ENCODE measurements at places on chromosomes 3 and 15. TPM values are rescaled to one million over a fixed set of nuclear protein-coding genes. Genes with fewer than 3 reads are reported as not detected.

GRCh38 chr3:3851621-3852323 lies 52.5 kb downstream of the LRRN1 start:
- DNase-seq, result no peak

DNA sequence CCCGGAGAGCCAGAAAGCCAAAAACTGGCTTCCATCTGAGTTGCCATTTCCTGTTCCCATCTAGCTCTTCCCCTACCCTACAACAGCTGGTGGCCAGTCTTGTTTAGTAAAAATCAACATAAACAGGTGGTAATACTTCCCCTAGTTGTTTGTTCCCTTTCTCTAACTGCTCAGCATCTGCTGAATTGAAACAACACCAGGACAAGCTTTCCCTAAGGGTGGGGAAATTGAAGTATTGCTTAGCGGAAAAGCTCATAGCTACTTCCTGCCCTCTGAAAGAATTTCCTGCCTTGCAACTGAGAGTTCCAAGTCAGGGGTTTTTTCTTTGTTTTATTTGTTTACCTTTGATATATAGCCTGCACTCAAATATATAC lies 66.8 kb downstream of the HMG20A start:
- DNase-seq, result no peak

- DNase-seq, result no peak
These were observed 71.7 kb upstream of the CFAP20DC start for GRCh38 chr3:59121346-59122144.

DNA sequence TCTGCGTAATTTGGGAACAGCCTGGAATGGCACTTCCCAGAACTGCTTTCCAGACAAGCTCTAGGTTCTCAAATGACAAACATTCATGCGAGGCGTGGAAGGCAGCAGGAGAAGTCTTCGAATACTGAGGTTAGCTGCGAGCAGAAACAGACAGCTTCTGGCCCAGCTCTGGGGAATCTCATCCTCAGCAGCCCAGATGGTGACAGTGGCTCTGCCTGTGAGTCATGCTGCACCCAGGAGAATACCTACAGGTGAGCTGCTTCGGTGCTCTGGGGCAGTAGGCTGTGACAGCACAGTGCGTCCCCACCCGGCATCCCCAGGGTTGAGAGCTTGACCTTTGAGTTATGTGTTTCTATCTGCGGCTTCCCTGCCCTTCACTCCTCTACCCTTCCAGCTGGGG lies 258.6 kb downstream of the KLF13 start:
- no peak for DNase-seq

DNA sequence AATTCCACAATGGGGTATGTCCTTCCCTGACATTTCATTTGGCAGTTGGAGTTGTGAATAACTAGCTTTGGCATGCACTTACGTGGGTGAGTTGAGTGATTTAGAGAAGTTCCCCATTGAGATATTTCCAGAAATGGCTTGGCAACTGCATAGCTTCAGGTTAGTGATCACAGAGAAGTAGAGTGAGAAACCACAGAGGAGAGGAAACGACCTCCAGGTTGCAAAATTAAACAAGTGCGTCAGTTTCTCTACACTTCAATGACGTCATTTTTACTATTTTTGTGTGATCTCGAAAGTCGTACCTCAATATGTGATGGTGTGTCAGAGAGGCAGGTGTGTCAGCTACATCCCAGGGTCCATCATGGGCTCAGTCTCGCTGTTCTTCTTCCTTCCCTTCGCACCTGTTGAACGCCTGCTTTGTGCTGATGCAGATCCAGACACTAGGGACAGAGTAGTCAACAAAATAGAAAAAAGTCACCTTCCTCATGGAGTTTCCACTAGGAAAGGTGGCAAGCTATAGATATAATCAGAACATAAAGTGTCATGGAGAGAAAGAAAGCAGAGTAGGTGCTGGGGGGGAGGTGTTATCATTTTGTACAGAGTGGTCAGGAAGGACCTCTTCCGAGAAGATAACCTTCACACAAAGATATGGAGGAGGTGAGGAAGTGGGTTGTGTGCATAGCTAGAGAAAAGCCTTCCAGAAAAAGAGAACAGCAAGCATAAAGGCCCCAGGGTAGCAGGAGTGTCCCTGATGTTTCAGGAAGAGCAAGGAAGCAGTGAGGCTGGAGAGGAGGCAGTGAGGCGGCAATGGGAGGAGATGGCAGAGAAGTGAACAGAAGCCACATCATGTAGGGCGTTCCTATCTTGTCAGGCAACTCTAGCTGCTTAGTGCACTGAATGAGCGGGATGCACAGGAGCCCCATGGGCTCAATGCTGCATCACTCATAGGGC lies 75.6 kb downstream of the MCTP2 start:
- no peak for DNase-seq

DNA sequence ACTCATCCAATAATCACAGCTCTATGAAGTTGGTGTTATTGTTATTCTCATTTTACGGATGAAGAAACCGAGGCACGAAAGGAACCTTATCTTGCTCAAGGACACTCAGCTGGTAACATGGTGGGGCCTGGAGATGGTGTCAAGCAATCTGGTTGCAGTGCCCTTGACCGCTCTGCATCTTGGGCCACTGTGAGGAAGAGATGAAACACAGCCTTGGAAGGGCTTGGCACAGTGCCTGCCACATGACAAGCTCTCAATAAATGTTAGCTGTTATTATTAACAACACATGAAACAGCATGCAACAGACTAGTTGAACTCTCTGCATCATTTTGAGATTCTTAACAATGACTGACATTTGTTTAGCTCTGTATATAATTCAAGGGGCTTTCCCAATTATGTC lies 10.1 kb upstream of the ITGA11 start:
- DNase-seq, result no peak

DNA sequence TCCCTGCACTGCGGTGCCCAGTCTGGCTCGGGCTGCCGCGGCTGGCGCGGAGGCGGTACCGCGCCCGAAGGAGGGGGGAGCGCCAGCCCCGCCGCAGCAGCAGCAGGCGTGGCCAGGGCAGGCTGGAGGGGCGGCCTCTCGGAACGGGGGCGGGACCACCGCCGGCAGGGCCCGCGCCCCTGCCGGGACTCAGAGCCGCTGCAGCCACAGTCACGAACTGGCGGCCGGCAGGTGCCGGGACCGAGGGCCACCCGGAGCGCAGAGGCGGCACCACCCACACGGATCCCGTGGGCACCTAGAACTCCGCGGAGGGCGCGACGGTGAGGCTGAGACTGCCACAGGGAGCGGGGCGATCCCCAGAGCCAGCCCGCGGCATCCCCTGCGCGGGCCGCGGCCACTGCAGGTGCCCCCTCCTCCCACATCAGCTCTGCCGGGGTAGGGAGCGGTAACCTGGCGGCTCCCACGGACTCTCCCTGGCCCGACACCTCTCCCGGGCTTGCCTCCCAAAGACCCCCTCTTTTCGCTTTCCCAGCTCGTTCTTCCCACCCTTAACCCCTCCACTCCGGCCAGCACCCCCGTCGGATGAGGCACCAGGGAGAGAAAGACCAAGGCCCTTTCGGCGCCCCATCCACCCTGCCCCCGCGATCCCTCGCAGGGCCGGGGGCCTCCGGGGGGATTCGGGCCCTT lies at the start of gene VWA5B2:
VWA5B2 (plus strand) TSS at position 192 of the 687 bp plus-strand sequence. CDS start 944 bp downstream, outside the sequence.
- DNase-seq, result peak; percentile 79

IL12A gene
- 7.8 TPM for total RNA-seq

GRCh38 chr3:122198966-122199365 lies 15.5 kb downstream of the CASR start:
- DNase-seq, result no peak

TAGLN3 gene
- total RNA-seq, result not detected

GRCh38 chr3:23710555-23710954 lies 95.2 kb upstream of the UBE2E1 start:
- DNase-seq, result no peak

DNA sequence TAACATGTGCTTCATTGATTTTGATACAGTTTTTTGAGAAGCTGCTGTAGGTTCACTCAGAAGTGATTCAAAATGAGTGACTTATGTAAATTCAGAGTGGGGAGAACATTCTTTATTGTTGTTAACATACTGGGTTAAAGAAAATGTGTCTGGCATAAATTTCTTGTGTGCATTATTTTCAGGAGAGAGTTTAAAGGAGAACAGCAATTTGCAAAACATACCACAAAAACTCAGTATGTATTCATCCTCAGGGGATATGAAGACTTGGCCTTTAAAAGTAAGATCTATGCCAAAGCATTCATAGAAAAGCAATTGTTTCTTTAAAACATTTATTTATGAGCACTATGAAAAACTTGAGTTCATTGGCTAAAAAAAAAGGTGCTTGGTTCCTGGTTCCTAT lies 1089.8 kb downstream of the ROBO2 start:
- no peak for DNase-seq

DNA sequence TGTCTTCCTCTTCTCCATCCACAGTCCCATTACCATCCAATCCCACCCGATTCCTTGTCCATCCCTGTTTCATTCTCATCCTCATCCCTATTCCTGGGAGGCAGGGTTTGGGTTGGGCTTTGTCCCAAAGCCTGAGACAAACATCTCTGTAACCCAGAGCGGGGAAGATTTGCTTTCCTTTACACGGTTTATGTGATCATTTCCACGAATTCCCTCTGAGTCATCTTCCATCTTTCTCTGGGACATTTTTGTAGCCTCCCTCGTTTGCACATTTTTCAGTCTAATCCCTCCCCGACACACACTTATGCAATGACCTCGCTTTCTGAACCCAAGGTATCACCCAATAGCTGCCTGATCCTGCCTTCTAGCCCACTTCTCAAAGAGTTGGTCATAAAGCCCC lies 22.8 kb downstream of the DUOX2 start:
- no peak for DNase-seq

DNA sequence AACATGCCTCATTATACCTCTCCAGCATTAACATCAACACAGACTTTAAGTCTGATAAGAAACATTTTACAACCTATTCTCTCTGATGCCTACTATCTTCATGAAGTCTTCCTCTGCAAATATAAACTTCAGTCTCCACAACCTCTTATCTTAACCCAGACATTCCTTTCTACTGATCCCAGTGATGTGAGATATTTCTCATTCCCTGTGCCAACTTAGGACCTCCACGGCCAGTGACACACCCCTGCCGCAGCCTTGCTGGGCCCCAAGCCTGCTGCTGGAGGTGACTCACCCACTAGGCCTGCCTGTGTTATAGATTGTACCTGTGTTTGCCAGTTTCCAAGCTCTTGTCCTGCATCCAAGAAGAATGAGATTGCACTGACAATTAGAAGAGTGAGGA lies 734.5 kb upstream of the CADM2 start:
- no peak for DNase-seq

DNA sequence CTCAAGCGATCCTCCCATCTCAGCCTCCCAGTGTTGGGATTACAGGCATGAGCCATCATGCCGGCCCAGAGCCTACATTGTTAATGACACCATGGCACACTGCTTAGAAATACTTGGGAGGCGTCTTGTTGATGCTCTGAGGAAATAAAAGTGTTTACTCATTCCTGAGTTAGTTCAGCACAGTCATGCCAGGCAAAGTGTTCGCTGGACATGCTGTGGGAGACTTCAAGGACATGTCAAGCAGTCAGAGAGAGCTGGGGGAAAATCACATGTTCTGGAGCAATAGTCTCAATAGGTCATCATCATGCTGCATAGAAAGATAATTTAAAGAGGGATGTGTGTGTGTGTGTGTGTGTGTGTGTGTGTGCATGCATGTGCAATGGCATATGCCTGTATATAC lies 37.5 kb downstream of the TTC23 start:
- no peak for DNase-seq

- DNase-seq, result no peak
These were observed 22.9 kb downstream of the IL5RA start for GRCh38 chr3:3087279-3087678.

DNA sequence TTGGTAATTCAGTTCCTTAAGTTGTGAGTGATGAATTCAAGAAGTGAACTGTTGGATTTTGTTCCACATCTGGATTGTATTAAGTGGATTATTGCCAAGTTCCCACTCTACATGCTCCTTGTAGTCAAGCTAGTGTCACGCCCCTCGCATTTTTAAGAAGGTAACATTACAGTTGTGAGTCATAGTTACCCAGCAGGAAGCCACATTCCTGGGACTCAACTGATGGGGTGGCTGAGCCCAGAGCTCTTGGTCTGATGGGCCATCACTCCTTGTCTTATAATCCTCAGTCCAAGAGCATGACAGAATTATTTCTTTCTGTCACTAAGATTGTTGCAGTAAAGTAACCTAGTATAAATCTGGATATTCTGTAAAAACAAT lies 102.7 kb downstream of the PTPRG start:
- no peak for DNase-seq

USP3 gene
- 110 TPM for total RNA-seq

All from activated B cell treated with CpG ODN at 0.5 μM for 24 hours (primary cell).